GOT3 (cell line): ENCODE measurements at places on chromosomes 5 and 9.

DNA sequence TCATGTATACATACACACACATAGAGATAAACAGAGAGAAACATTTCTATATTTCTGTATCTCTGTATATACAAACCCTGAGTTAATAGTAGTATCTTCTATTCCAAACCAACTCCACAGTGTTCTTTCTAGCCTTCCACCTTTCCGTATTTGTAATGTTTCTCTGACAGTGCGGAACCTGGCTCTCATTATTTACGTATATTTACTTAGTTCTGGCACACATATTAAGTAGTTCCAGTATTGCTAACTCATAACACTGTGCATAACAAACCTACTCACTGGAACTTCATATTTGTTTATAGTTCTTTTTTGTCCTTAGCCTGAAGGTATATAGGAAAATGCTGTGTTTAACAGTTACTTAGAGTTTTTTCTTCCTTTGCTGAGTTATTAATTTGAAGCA is 6.5 kb downstream of the OGN start:
- DNase-seq: no peak

DNA sequence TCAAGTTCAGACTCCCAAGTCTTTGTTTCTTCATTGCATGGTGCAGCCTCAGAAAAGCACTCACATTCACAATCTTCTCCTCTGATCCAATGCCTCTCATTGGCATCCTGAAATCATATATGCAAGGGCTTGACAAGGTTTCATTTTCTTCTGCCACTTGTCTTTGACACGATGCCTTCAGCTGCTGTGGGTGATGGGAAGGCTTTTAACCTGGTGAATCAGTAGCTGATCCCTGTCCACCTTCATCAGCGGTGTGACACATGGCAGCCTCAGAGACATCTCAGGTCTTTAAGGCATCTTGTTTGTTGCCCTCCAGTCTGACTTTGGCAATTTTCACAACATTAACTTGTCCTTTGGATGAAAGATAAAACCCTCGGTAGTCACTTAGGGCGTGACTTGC is 147.2 kb downstream of the PRELID2 start:
- no peak for DNase-seq

DNA sequence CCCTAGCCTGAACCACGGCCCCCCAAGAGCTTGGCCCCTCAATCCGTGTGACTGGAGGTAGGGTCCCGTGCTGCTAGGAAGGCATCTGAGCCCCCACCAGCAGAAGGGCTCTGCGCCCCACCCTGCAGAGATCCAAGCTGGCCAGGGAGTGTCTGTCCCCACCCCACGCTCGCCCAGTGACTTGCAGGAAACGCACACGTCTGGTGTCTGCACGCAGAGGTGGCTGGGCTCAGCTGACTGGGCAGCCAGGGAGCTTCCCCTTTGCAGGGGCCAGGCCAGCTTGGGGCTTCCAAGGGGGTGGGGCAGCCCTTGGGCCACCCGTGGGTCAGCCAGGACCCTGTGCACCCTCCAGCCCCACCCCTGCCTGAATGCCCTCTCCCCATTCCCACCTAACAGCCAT is 24.3 kb downstream of the NOTCH1 start:
- DNase-seq: no peak

GRCh38 chr5:96499753-96500345 is 66.8 kb upstream of the PCSK1 start:
- no peak for DNase-seq

DNA sequence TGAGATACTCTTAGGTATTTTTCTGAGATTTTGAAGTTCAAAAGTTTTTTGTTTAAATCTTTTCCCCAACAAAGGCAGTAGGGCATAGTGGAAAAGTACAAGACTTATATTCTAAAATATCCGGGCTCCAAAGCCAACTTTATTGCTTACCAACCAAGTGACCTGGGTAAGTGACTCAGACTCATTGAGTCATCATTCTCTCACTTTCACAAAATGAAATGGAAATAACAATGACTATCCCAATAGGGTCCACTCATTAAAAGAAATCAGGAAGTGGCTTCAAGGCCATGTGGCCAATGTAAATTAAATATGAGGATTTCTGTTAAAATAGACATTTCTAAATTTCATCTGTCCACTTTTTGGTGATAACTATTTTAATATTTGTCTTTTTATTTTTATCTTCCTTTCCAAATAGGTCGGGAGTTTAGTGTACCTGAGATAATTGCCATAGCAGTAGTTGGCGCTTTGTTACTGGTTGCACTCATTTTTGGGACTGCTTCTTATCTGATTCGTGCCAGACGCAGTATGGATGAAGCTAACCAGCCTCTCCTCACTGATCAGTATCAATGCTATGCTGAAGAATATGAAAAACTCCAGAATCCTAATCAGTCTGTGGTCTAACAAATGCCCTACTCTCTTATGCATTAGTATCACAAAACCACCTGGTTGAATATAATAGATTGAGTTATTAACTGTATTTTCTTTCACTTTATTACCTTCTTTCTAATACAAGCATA is 15.5 kb downstream of the TYRP1 start:
- no peak for DNase-seq

DNA sequence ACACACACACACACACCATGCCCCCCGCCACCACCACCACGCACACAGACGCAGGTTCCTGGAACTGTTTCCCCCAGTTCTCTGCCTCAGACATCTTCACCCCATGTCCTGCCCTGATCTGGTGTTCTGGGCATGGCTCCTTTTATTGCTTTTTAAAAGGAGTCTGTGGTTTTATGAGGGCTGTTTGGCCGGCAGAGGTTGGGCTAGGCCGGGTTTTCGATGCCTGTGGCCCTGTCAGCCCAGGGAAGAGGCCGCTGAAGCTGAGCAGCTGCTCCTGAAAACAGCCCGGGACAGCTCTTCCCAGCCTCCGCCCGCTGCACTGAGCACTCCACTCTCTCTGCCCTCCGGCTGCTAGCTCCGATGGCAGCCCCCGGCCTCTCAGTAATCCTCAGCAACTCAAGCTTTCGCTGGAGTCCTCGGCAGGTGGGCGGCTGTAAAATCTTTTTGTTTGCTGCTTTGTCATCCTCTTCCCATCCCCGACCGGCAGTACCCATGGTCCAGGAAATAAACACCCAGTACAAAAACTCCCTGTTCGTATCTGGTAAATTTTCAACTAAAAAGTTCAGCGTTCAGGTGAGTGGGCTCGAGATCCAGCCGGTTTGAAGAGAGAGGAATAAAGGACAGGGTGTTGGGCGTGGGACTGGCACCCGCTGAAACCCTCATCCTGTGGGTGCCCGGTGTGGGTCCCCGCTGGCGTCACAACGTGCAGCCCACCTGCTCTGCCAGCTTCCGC is 103.0 kb upstream of the ERCC6L2 start:
- DNase-seq: no peak

GRCh38 chr9:16316456-16316855 is 554.0 kb downstream of the BNC2 start:
- no peak for DNase-seq

DNA sequence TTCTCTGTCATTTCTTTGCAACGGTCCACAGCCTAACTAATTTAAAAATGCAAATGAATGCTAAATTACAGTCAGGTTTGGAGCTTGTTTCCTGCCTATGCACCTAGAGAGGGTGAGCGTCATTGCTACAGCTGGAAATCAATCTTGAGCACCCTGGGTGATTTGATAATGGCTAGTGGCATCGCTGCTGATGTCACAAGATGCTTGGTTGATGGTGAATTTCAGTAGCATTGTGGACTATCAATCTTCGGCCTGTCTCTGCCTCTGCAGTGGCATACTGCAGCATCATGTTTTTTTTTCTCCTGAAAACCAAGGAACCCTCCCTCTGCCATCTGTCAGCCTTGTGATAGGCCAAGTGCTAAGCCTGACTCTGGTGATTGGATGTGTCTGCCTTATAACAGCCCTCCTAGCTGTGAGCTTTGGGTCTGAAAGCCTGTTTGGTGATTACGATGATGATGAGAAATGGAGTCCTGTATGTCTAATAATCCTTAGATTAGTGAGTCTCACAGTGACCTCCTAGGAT is 75.3 kb downstream of the NMUR2 start:
- DNase-seq: no peak

DNA sequence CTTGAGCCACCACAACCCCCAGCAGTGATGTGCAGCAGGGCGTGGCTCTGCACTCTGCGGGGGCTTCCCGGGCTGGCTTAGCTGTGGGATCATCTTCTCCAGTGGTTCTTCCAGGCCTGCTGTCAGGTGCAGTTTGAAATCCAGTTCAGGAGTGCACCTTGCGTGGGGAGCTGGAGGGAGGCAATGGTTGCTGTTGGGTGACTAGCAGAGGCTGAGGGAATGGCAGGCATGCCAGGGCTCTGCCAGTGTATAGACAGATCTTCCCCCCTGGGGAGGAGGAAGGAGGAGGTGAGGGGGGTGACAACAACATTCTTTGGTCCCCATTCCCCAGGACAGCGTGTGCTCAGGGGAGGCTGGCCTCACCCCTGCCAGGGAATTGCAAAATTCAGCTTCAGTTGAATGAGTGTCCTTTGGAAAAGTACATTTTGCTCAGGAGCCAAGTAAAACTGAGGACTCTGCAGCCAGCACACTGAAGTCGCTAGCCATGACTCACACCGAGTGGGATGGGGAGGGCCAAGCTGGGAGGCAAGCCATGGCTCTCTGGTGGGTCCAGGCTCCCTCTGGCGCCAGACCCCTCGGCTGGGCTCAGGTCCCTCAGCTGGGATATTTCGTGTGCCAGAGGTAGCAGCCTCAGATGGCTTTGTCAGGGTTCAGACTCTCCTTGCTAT is 35.0 kb downstream of the ERGIC1 start:
- DNase-seq: peak; percentile 49

DNA sequence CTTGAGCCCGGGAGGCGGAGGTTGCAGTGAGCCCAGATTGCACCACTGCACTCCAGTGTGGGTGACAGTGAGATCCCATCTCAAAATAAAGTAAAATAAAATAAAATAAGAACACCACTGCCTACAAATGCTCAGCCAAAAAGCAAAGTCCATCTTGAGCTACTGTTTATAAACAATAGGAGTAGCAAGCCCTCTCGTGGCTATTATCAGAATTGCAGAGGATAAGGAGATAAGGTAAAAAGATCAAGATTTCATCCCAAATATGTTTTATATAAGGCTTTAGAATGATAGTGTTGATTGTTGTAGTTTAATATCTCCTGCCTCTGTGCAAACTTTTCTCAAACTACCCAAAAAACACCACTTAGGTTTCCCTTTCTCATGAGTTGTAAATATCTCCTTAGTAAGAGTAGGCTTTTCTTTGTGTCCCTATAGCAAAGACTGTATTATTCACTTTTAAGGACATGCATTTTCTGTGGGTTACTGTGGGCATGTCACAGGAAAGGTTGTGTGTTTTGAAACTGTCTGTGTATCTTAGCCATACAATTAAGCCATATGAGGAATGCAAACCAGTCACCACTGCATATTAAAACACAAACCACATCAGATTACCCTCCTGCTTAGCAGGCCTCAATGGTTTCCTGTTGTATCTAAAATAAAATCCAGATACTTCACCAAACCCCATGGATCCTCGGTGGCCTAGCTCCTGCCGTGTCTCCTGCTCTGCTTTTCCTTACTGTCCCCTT is 31.8 kb upstream of the CKS2 start:
- no peak for DNase-seq

DNA sequence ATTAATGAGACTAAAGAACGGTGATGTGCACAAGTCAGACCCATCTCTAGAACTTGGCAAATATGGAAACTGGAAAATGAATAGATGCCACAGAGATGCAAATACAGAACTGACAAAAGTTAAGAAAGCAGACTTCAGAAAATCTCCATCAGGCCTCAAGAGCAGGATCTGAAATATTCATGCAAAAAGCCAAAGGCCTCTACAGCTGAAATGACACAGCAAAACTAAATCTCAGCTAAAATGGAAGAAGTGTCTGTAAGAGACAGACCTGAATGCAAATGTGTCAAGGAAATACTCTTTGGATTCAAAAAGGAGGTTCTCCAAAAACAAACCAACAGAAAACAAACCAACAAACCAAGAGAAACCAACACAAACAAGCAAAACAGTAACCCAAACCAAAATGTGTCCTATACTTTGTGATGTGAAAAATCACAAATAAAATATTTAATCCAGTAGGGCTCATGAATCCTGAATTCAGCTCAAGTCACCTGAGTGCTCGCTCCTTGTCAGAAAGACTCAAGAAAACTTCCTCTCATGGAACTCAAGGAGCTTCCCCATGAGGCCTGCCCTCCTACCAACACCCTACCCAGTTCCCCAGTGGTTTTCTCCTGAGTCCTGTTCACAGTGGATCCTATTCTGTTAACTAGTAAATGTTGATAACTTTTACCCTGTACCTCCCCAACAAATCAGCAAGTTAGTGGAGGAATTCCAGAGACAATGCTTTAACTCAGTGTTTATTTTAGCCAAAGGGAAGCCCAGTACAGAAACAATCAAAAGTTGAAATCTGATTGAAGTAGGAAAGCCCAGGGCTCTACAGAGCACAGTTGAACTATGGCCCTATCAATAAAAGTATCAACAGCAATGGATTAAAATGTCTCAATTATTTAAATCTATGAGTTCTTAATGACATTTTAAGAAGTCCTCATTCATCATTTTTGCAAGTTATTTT is 14.6 kb downstream of the MRPS27 start:
- no peak for DNase-seq

GRCh38 chr5:139593716-139594319 is 32.7 kb downstream of the UBE2D2 start:
- DNase-seq: no peak

DNA sequence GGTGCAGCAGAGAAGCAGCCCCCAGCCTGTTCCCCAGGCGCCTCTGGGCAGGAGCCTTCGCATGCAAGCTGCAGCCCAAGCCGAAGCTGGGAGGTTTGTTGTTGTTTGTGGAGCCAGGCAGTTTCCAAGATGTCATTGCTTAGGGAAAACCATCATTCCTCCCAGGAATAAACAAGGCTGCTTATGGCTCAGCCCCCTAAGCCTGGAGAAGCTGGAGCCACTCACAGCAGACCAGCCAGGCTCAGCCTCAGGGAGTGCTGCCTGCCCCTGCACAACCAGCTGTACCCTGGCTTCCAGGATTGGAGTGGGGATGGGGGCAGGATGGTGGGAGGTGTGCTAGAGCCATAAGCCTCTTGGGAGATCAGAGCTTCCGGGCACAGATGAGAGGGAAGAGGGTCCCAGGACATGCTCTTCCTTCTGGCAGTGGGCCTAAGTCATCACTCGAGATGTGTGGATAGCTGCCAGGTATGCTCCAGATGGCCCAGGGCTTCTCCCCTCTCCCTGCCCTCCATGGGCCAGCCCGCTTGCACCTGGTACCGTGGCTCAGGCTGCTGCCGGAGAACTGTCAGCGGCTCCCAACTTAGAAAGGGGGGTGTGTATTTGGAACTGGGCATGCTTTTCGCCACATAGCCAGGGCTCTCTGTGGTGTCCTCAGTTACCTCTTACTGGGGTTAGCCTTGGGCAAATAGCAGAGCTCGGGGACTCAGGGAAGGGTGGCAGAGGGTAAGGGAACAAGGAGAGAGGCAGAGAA is 105.2 kb downstream of the RGS3 start:
- DNase-seq: no peak

- DNase-seq: no peak
Measured at GRCh38 chr5:2656206-2656605, 95.3 kb downstream of the IRX2 start.

- DNase-seq: no peak
Measured at GRCh38 chr9:108519437-108519836, 336.3 kb downstream of the ACTL7B start.

GRCh38 chr9:37083654-37084053 is 36.7 kb upstream of the ZCCHC7 start:
- no peak for DNase-seq
